ENCODE measurements at places on chromosomes 11 and 22.

DNA sequence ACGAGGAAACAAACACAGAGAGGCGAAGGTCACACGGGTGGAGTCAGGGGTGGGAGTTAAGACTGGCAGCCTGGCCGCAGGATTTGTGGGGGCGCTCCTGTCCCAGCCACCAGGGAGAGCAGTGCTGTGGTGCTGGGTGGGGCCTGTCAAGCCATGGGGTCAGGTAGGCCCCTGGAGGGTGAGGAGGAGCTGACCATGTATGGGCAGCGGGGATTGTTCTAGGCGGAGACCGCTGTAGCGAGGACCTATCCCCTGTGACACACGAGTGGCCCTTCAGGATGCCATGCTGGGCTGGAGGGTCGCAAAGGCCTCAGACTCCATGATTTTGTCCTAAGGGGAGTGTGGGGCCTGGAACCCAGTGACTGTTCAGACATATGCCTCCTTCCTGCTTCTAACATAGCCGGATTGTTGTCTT lies 1.6 kb upstream of the RPS19BP1 start:
- no peak for DNase-seq

DNA sequence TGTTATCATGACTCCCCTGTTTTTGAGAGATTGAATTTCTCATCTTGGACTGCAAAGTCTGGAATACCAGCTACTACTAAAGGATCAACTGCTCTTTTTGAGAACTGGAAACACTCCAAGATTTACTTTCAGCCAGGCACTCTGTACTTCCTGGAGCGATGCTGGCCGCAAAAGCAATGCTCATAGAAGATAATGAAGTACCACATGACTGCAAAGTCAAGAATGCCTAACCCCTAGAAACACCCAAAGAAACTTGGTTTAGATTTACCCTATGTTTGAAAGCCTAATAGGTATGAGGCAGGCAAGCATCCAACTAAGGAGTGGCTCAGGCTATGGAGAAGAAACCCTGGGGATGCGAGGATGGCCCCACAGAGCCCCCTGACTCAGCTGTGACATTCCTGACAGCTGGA lies 47.7 kb upstream of the ARHGAP20 start:
- DNase-seq: no peak

- no peak for DNase-seq
Measured at GRCh38 chr11:112744041-112744440, 217.2 kb upstream of the NCAM1 start.

GRCh38 chr11:111512296-111513239 lies at the start of gene BTG4:
Gene BTG4, minus strand, starts transcription at chr11:111512386. Its CDS starts 13,610 bp downstream, at chr11:111498776.
- no peak for DNase-seq

DNA sequence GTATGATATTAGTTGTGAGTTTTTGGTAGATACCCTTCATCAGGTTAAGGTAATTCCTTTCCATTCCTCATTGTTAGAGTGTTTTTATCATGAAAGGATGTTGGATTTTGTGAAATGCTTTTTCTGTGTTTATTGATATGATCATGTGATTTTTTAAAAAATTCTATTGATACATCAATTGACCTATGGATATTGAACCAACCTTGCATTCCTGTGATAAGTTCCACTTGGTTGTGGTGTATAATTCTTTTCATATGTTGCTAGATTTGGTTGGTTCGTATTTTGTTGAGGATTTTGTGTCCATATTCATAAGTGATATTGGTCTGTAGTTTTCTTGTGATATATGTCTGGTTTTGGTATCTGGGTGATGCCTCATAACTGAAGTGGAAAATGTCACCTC lies 6.7 kb downstream of the ANKRD13D start:
- DNase-seq: no peak

DNA sequence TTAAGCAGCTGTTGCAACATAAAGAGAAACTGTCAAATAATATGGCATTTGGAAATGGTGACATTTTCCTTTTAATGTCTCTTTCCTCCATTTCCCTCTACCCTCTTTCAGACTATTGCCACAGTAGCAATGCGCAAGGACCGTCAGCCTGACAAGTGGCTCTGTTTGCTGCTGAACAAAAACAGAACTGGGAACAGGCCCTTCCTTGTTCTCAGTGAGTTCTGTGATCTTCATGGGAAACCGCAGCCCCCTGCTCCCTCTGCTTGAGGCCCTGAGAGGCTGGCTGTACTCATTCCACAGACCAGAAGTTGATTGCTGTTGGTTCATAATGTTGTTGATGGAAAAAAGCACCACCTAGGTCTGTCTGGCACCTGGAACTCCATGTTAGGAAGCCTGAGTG lies 559.7 kb downstream of the OPCML start:
- DNase-seq: no peak

DNA sequence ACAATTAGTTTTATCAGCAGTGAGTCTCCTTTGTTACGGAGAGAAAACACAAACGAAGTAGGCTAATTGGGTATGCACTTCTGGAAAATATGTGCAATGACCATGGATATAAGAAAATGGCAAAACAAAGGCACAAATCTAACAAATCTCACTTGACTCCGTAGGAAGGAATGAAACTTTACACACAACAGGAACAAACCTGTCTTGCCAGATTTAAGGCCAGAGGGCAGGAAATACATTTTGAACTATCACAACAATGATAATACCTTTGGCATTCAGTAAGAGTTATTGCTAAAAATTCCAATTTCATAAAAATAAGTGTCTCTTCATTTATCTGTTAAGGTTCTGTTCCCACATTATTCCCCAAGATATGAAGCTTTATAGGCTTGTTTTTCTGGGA lies 36.6 kb downstream of the SLC25A17 start:
- DNase-seq: no peak

- DNase-seq: no peak
Measured at GRCh38 chr11:109978895-109979294, 114.3 kb upstream of the ZC3H12C start.

DNA sequence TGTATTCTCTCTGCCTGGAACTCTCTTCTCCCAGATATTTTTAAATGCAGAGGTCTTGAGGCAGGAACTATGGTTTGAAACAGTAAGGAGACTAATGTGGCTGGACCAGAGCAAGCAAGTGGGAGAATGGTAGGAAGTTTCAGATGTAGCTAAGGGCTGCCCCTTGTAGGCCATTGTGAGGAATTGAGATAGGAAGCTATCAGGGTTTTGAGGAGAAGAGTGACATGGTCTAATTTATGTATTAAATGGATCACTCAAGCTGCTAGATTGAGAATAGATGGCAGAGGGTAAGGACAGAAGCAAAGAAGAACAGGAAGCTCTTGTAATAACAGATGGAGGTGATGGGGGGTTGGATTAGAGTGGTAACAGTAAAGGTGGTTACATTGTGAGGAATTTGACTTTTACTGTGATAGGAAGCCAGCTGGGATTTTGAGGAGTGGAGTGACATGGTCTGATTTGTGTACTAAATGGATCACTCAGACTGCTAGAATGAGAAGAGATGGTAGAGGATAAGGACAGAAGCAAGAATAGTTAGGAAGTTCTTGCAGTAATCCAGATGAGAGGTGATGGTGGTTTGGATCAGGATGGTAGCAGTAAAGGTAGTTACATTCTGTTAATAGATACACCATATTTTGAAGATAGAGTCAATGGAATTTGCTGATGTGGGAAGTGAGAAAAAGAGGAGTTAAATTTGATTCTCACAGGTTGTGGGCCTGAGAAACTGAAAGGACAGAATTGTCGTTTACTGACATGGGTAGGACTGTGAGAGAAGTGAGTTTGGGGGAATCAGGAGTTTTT lies 63.0 kb downstream of the HIPK3 start:
- DNase-seq: no peak

DNA sequence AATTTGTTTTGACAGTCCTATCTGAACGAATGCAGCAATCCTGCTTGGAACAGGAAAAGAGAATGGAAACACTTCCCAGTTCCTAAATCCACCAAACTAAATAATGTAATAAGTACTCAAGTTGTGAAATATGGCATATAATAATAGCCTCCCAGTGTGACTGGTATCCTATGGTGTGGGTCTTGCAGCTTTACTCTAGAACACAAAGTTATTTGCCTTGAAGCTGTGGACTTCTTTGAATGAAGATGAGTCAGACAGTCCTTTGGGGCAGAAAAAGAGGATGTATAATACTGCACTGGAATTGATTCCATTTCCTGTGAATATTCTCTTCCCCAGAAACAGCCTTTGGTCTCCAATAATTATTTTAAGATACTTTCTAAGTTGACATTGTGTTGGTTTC lies 887.0 kb downstream of the KCNA4 start:
- DNase-seq: no peak

DNA sequence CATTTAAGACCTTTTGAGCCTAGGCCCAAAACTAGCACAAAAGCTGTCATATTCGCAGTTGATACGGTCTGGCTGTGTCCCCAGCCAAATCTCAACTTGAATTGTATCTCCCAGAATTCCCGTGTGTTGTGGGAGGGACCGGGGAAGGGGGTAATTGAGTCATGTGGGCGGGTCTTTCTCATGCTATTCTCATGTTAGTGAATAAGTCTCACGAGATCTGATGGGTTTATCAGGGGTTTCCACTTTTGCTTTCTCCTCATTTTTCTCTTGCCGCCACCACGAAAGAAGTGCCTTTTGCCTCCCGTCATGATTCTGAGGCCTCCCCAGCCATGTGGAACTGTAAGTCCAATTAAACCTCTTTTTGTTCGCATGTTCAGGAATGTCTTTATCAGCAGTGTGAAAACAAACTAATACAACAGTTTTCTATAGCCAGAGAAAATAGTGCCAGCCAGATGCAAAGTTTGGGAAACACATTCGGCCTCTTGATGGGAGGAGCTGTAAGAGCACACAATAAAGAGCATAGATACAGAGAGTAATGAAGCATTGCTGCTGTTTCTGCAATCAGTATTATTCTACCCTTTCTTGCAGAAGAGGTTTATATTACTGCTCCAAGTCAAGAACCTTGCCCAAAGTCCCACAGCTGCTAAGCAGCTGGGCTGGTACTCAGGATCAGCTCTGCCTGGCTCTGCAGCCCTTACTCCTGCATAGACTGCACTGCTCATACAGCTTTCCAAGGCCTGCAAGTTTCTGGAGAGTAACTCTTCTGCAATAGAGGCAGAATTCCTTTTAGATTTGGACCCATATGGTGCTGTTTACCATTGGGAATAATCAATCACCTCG lies 2.0 kb upstream of the ZNF195 start:
- DNase-seq: no peak

- no peak for DNase-seq
Measured at GRCh38 chr11:76782531-76783293, 444 bp upstream of the TSKU start.

- DNase-seq: no peak
Measured at GRCh38 chr11:76076749-76077148, 129.6 kb downstream of the WNT11 start.

DNA sequence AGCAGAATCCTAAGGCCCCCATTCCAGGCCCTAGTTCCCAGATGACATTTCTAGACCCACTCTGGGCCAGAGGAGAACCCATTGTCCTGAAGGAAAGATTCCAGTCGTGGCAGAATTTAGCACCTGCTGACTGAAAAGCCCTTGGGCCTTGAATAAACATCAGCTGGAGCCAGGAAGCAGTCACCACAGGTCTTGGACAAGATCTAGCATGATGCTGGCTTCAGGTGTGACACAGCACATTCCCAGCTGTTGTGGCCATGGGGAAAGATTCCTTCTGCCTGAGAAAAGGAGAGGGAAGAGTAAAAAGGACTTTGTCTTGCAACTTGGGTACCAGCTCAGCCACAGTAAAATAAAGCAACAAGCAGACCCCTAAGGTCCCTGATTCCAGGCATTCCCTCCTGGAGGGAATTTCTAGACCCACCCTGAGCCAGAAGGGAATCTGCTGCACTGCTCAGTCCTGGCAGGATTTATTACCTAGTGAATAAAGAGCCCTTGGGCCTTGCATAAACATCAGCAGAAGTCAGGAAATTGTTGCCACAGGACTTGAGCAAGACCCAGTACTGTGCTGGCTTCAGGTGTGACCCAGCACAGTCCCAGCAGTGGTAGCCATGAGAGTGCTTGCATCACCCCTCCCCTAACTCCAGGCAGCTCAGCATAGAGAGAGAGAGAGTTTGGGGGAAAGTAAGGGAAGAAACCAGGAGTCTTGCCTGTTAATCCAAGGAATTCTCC lies 42.5 kb upstream of the PAMR1 start:
- DNase-seq: no peak

DNA sequence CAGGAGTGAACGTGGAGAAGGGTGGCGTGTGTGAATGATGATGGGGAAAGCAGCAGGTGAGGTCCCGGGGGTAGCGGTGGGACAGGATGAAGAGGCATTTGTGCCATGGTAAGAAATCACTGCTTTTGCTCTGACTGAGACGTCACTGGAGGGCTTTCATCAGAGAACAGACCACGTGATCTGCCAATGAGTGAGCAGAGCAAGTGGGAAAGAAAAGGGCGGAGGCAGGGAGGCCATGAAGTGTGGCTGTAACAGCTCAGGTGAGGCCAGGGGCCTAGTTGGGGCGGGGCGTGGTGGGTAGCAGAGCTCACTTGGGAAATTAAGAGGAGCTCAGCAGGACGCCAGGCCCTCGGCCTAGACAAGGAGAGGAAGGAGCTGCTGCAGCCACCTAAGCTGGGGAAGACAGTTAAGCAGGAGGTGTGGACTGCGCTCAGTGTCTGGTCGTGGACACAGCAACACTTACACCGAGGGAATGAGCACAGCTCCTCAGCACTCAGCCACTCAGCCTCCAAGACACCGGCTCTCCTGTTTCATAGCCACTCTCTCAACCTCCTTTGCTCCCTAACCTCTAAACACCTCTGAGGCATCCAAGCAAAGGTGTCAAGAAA lies 14.1 kb upstream of the TMEM121B start:
- no peak for DNase-seq

DNA sequence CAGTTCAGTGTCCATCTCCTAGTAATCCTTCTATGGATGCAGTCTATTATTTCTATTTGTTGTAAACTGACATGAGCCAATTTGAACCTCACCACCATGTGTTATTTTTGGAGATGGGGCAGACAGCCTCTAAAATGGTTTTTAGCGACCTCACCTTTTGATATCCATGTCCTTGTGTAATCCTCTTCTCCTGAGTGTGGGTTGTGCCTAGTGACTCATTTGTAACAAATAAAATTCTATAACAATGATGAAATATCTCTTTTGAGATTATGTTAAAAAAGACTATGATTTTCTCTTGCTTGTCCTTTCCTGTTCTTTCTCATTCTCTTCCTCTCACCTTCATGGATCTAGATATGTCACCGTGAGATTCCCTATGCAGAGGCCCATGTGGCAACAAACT lies 554.6 kb upstream of the ANO3 start:
- no peak for DNase-seq

- no peak for DNase-seq
Measured at GRCh38 chr22:50700387-50701075, 27.9 kb downstream of the SHANK3 start.
